ENCODE measurements at places on chromosomes 1 and 21. TPM values are rescaled to one million over a fixed set of nuclear protein-coding genes. Genes with fewer than 3 reads are reported as not detected.

RASSF5 gene
- 3.1 TPM for total RNA-seq

FCRL1 gene
- not detected for total RNA-seq

CD101 gene
- 0.48 TPM for total RNA-seq

HUNK gene
- under 0.01 TPM for total RNA-seq

AADACL4 gene
- total RNA-seq, result not detected

OR2T2 gene
- total RNA-seq, result not detected

ZBTB48 gene
- 11.6 TPM for total RNA-seq

FMO1 gene
- total RNA-seq, result 0.64 TPM

VWA1 gene
- total RNA-seq, result 13.0 TPM

PEX19 gene
- 29.2 TPM for total RNA-seq

S100A9 gene
- 949 TPM for total RNA-seq

TIE1 gene
- 0.85 TPM for total RNA-seq

CSMD2 gene
- not detected for total RNA-seq

LCE1A gene
- not detected for total RNA-seq

SH3BGR gene
- 1.2 TPM for total RNA-seq

SSBP3 gene
- 2.4 TPM for total RNA-seq

MCOLN2 gene
- 1.2 TPM for total RNA-seq

All from tracheal epithelial cell (primary cell).